ENCODE measurements at places on chromosomes 12 and 14.

GRCh38 chr14:38297681-38298080, 41.8 kb upstream of the CLEC14A start:
- no peak for DNase-seq

GRCh38 chr12:132413931-132414588, 75.9 kb upstream of the FBRSL1 start:
- no peak for DNase-seq

DNA sequence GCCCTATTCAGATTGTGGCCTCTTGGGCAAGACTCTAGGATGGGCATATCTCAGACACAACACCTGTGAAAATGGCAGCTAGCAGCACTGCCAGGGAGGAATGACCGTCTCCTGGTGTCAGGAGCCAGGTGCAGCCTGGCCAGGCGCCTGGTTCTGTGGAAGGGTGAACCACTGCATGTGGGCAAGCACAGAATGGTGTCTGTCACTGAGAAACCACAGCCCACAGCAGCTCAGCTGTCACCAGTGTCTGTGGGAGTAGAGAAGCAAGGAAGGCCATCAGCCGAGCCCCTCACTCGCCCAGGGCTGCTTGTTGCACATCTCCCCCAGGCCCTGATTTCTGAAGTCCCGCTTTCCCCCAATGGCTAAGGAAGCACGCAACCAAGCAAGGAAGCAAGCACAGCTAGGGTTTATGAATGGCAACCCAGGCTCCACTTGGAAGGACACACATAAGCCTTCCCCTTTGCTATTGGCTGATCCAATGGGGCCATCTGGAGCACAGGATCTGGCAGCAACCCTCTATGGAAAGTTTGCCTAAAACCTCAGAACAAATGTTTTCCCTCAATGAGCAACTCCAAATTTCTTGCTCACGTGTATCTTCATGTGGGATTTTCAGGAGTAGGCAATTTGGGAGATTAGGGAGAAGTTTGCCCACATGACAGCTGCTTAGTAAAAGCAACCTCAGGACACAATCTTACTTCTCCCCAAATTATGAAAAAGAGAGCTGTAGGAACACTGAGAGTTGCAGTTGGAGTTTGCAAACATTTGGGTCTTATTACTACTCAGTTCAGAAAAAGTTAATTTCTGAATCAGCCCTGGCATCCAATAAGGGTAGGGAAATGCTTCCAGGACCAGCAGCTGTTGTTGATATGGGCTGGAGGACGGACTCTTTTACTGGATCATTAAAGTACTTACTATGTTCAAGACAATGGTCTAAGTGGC, 44.7 kb downstream of the GPHB5 start:
- no peak for DNase-seq

- peak; percentile 18 for DNase-seq
These were observed 28.2 kb upstream of the LRP1-AS start for GRCh38 chr12:57175428-57176138.

DNA sequence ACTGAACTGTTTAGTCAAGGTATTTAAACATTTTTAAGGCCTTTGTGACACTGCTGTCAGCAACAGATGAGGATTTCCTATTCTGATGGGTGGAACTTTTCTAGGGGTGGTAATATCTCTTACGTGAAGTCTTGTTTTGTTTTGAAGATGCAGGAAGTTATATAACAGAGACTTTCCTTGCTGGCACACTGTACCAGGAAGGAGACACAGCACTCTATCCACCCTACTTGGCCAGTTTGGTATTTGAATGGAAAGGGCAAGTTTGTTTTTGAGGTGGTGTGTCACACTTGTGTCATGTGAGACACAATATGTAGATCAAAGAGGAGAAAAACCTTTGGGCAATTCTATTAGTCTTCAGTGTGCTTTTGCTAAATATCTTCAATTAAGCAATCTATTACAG, 51.6 kb upstream of the SRP54 start:
- peak; percentile 30 for DNase-seq

DNA sequence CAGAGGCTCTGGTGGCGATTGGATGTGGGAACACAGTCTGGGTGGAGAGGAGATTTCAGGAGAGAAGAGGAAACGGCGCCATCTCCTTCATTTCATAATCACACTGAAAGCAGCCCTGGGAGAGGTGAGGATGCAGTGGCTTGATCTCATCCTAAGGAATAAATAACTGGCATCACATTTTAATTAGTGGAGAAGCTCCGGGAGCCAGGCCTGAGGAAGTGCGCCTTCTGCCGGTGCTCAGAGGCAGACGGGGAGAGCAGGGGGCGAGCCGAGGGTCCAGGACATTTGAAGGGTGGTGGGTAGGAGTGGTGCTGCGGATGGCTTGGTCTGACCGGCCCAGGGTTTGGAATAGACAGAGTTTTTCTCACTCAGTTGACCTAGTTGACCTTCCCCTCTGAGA, 265.0 kb downstream of the CACNA1C start:
- no peak for DNase-seq

DNA sequence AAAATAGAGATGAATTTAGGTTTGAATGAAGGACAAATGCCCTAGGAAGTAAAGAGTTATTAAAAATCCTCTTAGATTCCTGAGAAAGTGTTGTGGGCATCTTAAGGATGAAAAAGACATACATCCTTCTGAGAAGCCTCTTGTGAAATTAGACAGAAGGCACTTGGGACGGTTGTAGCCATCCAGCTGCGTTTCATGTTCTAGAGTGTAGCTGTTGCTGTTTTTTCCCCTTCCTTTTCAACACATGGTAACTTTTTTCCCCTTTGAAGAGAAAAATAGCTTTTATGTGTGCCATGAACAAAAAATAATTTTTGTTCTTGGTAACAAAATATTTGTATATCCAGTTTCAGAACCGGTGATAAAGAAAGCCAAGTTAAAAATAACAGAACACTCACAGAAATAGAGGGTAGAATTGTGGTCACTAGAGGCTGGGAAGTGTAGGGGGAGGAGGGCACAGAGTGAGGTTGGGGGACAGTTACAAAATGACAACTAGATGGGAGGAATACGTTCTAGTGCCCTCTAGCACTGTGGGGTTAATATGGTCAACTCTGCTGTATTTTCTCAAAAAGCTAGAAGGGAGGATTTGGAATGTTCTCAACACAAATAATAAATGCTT, 58.4 kb downstream of the PTHLH start:
- DNase-seq = no peak

DNA sequence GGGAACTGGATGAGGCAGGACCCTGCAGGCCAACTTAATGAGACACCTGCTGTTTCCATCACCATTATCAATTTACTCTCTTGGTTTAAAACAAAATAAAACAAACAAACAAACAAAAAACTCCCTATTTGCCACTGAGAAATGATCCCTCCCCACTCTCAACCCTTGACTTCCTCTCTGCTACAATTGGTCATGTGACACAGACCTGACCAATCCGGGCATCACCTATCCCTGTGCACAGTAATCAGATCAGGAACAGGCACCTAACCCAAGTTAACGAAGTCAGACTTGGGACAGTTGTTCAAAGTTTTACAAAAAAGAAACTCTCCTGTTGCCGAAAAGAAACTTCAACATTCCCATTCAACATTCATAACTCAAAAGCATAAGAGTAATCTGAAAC, 58.4 kb downstream of the NELL2 start:
- no peak for DNase-seq

GRCh38 chr12:94829552-94829951, 173.9 kb downstream of the NDUFA12 start:
- no peak for DNase-seq

DNA sequence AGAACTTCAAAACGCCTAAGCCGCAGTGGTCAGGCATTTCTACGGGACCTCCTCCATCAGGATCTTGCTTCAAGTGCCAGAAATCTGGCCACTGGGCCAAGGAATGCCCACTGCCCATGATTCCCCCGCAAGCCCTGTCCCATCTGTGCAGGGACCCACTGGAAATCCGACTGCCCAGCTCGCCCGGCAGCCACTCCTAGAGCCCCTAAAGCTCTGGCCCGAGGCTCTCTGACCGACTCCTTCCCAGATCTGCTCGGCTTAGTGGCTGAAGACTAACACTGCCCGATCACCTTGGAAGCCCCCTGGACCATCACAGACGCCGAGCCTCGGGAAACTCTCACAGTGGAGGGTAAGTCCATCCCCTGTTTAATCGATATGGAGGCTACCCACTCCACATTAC, 1113.0 kb upstream of the TMEM132C start:
- DNase-seq = no peak

All from immature natural killer cell (primary cell).